AG04449 (cell line): ENCODE measurements at places on chromosomes 1 and 21.

GRCh38 chr1:220991506-220991905, 112.3 kb downstream of the HLX start:
- DNase-seq, result no peak

GRCh38 chr1:37692078-37692833, at the start of gene CDCA8:
CDCA8 (plus strand) TSS chr1:37692516; CDS start chr1:37692691, 175 bp downstream.
- peak; percentile 84 for DNase-seq

GRCh38 chr1:205950826-205951549, 7.7 kb upstream of the SLC26A9 start:
- no peak for DNase-seq

GRCh38 chr1:168615965-168616364, 39.6 kb downstream of the XCL1 start:
- no peak for DNase-seq

- DNase-seq, result no peak
Observed at GRCh38 chr1:9385801-9386573, 93.3 kb downstream of the SPSB1 start.

GRCh38 chr21:33939226-33939625, 23.6 kb upstream of the ATP5PO start:
- no peak for DNase-seq

- no peak for DNase-seq
Observed at GRCh38 chr1:155195201-155196102, 12.2 kb downstream of the THBS3 start.

GRCh38 chr1:115473986-115474565, 136.0 kb upstream of the NGF start:
- no peak for DNase-seq

GRCh38 chr1:112807117-112807516, 92.0 kb upstream of the PPM1J start:
- DNase-seq, result no peak

DNA sequence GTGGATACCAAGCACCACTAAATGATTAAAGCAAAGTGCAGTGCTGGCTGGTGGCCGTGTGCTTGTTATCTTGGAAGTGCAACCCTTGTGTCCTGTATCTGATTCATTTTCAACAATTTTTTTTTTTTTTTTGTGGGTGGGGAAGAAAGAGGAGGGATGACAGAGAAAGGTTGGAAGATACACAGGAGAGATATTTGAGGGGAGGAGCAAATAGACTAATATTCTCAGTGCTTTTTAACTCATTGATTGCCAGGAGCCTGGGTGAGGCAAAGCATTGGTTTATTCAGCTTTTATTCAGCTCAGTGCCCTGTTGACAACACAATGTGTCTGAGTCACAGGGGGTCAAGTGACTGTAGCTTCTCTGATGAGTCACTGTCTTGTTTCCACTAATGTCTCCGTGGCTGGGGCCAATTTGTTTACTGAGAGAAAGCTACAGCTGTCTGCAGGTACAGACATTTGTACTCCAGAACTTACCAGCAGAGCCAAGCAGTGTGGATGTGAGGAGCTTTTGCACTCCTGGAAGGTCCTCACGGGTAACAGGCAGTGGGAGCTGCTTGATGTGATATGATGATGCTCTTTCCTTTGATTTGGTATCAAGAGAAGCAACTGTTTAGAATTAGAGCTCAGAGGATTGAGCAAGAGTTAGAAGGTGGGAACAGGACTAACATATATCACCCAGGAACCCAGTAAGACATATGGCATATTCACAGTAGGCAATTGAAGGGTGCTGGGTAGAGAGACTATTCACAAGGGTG, 23.6 kb upstream of the DNM3 start:
- no peak for DNase-seq

- no peak for DNase-seq
Observed at GRCh38 chr1:94119796-94120569, 965 bp downstream of the ABCA4 start.

DNA sequence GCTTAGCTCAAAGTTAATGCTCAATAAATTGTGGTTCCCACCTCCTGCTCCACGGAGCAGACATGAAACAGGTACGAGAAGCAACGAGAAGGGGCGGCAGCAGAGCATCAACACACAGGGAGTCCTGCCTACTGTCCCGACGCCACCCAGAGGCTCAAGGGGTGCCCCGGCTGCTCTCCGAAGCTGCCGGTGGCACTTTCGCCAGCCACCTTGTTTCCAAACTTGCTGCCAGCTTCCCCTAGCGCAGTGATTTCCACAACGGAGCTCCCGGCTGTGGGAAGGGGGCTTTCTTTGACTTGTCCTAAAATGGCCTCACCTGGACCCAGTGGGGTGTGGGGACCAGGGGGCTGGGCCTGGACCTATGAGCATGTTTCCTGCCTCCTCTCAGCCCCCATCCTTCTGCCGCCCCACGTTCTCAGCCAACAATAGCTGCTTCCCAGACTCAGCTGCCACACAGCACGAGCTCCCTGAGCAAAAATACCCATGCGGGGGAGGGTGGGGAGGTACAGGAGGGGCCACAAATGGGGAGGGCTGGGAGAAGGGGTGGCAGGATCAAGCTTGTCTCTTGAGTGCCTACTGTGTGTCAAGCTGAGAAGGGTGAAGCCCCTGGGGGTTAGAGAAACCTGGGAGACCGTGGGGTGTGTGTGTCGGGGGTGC, 35.6 kb upstream of the ECE1 start:
- no peak for DNase-seq

DNA sequence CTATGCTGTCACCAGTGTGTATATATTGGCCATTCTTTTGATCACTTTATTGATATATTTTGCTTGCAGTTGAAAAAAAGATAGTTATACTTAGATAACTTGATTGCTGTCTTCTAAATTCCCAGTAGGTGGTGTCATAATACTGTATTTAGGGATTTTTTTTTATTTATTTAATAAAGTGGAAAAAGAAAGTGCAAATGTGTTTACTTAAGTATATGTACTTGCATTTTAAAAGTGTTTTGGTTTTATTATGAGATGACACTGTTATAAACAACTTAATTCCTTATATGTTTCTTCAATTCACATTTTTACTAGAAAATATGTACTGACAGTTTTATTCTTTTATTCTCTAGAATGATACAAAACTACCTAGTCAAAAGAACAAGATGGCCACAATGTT, 164.8 kb downstream of the USP25 start:
- no peak for DNase-seq

DNA sequence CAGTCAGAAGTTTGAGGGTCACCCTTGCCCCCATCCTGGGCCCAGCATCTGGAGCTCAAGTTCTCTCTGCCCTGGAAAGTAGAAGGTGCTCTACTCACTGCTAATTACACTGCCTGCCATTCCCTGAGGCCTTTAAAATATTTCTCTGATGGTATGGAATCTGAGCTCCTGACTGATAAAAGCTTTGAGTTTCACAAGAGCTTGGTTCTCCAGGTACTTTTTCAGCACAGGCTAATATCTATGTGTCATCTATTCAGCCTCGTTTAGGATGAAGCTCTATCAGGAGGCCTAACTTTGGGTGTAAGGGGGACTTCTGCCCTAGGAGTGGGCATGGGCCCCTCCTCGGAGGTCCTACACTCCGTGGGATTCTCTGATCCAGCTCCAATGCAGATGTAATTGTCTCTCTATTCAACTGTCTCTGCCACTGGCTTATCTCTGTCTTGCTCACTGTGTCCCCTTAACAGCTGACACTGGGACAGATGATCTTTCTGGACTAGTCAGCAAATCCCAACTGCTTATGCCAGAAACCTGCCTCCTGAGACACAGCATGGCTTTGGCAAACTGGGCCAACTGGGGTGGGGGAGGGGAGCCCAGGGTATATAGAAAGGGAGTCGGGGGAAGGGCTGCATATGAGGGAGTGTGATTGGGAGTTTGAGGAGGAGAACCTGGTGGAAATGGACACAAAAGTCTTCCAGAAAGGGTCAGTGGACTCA, 104.2 kb upstream of the GADD45A start:
- DNase-seq, result no peak

DNA sequence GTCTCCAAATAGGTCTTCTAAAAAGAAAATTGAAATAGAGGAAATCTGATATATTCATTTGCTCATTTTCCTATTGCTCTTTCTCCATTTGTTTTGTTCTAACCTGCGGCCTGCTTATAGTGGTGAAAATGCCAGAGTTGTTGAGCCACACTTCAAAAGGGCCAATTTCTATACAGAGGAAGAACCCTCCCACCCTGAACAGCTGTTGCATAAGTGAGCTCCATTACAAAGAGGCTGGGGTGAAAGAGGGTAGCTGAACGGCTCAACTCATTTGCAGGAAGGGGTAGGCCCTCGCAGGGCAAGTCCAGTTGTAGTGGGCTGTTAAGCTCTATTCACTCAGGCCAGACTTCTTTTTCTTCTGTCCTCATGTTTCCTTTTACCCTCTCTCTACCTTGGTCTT, 8.8 kb downstream of the ADCY10 start:
- DNase-seq, result no peak

DNA sequence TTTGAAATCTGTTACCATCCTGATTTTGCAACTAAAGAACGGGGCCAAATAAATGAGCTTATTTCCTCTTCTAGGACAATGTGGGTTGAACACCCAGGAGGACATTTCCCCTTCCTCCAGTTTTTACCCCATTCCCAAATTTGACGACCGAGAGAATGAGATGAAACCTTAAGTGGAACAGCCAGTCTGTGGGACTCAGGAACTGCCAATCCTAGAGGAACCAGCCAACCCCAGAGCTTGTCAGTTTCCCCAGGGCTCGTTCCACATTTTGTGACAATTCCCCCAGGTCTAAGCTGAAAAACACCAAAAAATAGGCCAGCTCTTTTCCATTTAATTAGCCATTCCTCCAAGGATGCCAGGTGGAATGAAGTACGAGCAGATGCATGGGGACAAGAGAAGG, 21.3 kb upstream of the MAPKAPK2 start:
- DNase-seq, result no peak
